Tracheal epithelial cell (primary cell): ENCODE measurements at places on chromosomes 3 and 15. TPM values are rescaled to one million over a fixed set of nuclear protein-coding genes. Genes with fewer than 3 reads are reported as not detected.

Gene POPDC2
- not detected in 2 replicates for total RNA-seq

Gene HRG
- not detected in 2 replicates for total RNA-seq

Gene SEMA5B
- total RNA-seq, result 0.21 and 3.4 TPM in 2 replicates

Gene SH2D7
- total RNA-seq, result not detected in 2 replicates

Gene LMAN1L
- total RNA-seq, result 0.21 TPM in 1 of 2 replicates, not detected in the other

Gene ARPP21
- total RNA-seq, result not detected in 2 replicates
